NCI-H1092 (cell line): ENCODE measurements at places on chromosomes 12 and 14.

GRCh38 chr14:53338192-53338591 lies 185.1 kb upstream of the DDHD1 start:
- DNase-seq = no peak

GRCh38 chr12:49873361-49873934 lies 30.3 kb downstream of the FAIM2 start:
- DNase-seq = no peak

DNA sequence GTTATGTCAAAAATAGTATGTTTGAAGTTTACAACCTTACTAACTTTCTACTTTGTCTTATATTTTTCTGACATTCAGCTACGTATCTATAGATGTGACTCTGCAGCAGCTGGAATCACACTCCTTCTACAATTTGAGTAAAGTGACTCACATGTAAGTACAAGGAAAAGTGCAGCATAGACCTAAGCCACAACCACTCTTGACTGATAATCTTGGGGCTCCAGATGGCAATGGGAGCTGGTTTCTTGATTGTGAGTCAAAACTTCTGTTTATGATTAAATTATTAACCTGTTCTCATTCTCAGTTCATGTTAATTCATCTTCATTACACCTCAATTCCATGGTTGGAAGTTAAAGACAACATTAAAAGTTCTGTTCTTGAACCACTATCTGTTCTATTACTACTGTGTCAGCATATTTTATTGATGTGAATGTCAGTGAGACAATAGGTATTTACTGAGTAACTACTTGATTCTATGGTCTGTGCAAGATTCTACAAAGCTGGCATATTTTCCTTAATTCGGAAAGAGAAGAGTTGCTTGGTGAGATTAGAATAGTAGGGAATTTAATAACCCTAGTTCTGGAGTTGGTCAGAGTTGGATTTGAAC lies 112.9 kb downstream of the TSHR start:
- DNase-seq = no peak

DNA sequence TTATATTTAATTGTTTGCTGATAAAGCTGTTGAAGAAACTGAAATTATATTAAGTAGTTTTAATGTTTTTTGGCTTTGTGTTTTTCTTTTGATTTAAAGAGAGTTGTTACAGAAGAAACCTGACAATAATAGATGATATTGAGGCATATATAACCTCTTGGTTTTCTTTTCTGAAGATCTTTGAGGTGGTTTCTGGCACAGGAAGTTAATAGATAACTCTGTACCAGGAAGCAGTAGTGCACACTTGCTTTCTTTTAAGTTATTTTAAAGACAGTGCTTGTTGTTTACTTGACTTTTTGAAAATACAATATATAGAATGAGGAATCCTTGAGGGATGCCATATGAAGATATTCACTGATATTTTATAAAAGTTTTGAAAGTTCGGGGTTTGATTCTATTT lies 209.0 kb upstream of the FBXO33 start:
- no peak for DNase-seq

GRCh38 chr12:106692896-106693820 lies 81.3 kb upstream of the RIC8B start:
- DNase-seq = no peak

- DNase-seq = no peak
Measured at GRCh38 chr12:14710632-14711320, 14.4 kb upstream of the GUCY2C start.

GRCh38 chr12:108146035-108146893 lies 17.2 kb downstream of the WSCD2 start:
- DNase-seq = no peak

GRCh38 chr14:21317398-21317797 lies 37.5 kb downstream of the RPGRIP1 start:
- no peak for DNase-seq

- no peak for DNase-seq
Measured at GRCh38 chr12:50979369-50980052, 27.2 kb downstream of the HIGD1C start.

GRCh38 chr12:76685246-76685678 lies 78.7 kb upstream of the ZDHHC17 start:
- peak; percentile 3 for DNase-seq

- no peak for DNase-seq
Measured at GRCh38 chr14:30165255-30165654, 237.6 kb upstream of the PRKD1 start.

- DNase-seq = no peak
Measured at GRCh38 chr12:101995684-101996083, 66.1 kb downstream of the WASHC3 start.

GRCh38 chr14:85881935-85882334 lies 352.0 kb downstream of the FLRT2 start:
- DNase-seq = no peak

DNA sequence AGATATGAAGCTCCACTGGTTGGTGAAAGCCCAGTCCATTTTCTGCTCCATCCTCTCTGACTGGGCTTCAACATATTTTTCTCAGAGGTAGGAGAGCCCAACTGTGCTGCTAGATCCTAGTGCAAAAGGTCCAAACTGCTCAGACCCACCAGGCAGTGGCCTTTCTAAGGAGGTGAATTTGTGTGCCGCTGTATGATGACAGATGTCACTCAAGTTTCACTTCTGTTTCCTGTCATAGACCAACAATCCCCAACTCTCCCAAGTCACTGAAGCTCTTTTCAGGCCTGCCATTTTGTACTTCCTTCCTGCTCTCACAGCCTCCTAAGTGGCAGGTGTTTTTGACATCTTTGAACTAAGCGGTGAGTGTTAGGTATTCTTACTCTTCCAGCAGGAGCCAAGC lies 16.4 kb upstream of the RNASE4 start:
- DNase-seq = no peak

- DNase-seq = peak; percentile 24
Measured at GRCh38 chr12:27142101-27142721, 59.8 kb upstream of the C12orf71 start.

DNA sequence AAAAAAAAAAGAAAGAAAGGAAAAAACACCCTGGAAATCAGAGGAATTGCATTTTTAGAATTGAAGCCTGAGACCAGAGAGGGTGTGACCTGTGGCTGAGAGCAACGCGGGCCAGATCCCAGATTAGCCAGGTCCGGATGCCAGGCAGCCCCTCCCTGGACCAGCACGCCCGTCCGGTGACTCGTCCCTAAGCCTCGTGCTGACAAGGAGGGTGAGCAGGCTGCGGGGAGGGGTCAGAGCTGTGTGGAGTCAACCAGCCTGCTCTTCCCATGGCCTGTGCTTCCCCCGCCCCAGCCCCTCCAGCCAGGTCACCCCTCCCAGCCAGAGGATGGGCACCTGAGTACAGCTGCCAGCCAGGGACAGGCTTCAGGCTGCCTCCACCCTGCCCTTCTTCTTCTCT lies 4.2 kb upstream of the KLC1 start:
- DNase-seq = no peak

DNA sequence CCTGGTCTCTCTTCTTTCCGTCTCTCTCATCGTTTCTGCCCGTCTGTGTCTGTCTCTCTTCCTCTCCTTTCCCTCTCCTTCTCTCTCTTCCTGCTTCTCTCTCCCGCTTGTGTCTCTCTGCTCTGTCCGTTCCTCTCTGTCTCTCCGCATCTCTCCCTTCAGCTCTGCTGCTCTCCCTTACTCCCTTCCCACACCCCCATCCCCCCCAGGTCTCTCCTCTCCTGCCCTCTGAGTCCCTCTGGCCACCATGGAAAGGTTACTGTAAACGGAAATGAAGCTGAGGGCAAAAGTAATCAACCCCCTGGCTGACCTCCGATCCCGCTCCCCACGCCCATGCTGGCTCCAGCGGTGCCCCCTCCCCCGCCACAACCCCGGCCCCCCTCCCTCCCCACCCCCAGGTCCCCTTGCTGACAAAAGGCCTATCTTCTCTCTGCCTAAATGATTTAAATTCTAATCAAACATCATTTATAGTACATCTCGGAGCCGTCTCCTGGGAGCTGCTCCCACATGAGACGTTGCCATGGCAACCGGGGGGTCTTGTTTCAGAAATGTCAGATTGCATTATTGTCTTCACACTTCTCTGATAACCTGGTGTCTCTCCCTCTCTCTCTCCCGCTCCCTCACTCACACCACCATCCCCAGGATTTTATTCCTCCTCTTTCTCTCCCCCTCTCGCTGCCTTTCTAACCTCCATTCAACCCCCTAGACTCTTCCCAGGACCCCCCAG lies 203.8 kb downstream of the RBM19 start:
- DNase-seq = peak; percentile 43

DNA sequence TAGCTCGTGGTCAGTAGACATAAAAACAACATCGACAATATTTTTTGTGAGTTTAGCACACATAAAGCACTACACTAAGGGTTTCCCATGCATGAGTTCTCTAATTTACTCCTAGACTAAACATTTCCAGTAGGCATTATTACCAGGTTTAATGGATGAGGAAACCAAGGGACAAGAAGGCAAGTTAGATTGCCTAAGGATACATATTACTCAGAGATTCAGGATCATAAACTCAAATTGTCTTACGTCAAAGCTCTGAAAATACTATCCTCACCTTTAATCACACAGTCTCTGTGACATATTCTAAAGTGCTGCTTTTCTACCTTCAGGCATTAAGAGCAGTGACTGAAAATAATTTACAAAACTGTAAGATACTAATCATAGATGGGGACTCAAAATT lies 655.3 kb downstream of the SLC16A7 start:
- no peak for DNase-seq

- DNase-seq = no peak
Measured at GRCh38 chr12:59252731-59253130, 332.4 kb upstream of the LRIG3 start.

- no peak for DNase-seq
Measured at GRCh38 chr14:96598332-96598928, 96.2 kb downstream of the PAPOLA start.

DNA sequence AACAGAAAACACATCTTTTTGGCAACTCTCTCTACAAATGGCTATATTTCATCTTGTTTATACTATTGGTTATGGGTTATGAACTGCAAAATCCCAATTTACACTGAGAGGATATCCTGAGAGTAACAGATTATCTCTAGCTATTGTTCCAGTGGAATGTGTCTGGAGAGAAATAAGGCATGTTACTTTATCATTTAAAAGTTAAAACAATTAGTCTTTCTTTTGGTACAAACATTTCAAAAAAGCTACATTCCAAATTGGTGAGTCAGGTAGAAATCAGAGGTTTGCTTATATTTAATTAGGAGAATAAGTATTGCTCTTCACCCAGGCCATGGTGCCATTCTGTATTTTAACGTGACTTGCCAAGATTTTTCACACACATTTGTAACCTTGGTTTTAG lies 411.6 kb downstream of the CCER1 start:
- no peak for DNase-seq

- no peak for DNase-seq
Measured at GRCh38 chr12:49957570-49957967, 4.1 kb upstream of the AQP5 start.

- no peak for DNase-seq
Measured at GRCh38 chr12:11014234-11014633, 8.2 kb downstream of the TAS2R19 start.

GRCh38 chr12:16344269-16344668 lies 3.2 kb upstream of the MGST1 start:
- DNase-seq = no peak

DNA sequence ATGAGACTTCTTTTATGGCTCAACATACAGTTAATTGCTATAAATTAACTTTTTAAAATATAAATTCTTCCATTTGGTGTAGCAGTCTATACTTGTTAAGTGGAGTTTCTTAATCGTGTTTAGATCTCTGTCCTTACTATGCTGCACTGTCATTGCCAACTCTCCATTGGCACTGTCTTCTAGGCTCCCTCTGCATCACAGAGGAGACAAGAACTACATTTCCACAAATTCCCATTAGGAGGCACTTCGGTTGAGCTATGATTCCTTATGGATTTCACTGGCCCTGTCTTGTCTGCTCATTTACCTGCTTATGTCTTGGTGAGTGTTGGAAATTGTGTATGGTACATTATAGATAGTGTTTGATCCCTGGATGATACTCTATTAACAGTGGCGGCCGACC lies 630.9 kb upstream of the ATXN7L3B start:
- DNase-seq = no peak

GRCh38 chr14:49581209-49582112 lies 4.7 kb downstream of the RPS29 start:
- no peak for DNase-seq

DNA sequence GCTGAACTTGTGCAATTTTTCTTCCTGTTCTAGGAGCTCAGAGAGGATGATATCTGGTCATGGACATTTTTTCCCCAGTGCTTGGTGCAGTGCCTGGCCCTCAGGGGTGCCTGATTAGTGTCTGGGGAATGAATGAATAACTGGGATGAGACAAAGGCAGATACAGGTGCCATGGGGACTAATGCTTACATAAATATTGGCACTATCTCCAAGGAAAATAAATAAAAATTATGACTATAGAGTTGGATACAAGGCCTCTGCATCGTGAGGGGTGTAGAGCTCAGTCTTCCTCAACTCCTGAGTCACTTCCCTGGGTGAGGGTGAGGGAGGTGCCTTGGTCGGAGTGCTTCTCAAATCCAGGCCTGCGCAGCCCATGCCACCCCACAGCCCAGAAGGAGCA lies 188.6 kb downstream of the KCNA5 start:
- DNase-seq = no peak

DNA sequence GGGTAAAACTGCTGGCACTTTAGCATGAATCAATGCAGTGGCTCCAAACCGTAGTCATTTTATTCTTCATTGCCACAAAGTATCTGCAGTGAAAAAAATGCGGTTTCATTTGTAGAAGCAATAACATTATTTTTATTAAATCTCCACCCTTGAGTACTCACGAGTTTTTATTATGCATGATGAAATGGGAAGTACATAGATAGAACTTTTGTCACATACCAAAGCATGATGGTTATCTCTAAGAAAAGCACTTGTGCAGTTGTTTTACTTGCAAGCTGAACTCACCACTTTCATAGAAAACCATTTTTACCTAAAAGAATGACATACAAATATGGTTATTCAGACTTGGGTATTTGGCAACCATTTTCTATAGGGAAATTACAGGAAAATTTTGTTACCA lies 90.3 kb downstream of the PELI2 start:
- no peak for DNase-seq

DNA sequence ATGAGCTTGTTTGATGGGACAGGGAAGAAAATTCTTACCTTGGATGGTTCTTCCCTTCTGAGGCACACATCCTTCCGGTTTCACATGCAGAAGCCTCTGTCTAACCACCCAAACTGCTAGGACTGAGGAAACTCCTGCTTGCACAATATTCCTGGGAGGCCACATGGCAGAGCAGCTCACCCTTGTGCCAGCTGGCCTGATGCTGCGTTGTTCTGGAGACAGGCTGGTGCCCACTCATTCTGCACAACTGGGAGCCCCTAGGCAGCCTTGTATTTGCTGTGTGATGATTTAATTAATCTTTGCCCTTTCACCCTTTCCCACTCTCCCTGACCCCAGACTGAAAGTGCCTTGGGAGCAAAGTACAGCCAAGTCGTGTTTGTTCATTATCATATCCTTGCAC lies 130.8 kb downstream of the RTN1 start:
- DNase-seq = no peak

DNA sequence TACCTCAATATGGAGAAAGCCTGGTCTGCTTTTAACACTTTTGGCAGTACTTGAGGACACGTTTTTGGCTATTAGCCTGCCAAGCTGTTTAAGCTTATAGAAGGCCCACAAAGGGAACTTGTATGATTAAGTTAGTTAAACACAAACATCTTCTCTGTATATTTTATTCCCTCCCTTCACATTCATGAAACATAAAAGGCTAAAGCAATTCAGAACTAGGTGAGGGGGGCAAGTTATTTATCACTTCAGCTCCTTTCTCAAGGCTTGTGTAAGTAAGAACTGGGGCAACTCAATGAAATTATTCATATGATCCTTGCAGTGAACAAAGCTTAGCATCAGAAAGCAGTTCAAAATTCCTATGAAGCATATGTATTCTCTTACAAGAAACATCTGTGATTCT lies 7.5 kb downstream of the PRICKLE1 start:
- no peak for DNase-seq
